ENCODE measurements at places on chromosomes 12 and 14.

- no peak for DNase-seq
These were observed 90.8 kb downstream of the RPS6KA5 start for GRCh38 chr14:90969531-90970166.

DNA sequence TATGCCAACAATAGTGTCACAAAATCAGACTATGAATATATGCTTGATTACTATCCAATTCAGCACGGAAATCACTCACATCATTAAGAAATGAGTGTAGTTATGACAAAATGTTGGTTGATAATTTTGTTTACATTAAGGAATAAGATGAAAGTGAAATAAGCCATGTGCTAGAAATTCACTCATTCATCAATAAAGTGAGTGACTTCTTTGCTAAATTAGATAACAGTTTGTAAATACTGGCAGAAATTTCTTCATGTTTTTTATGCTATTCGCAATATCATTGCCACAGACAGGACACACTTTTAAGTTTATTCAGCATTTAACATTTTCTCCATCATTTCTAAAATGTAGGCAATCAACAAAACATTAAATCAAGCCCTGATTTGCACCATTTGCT is 147.5 kb upstream of the FSCB start:
- no peak for DNase-seq

DNA sequence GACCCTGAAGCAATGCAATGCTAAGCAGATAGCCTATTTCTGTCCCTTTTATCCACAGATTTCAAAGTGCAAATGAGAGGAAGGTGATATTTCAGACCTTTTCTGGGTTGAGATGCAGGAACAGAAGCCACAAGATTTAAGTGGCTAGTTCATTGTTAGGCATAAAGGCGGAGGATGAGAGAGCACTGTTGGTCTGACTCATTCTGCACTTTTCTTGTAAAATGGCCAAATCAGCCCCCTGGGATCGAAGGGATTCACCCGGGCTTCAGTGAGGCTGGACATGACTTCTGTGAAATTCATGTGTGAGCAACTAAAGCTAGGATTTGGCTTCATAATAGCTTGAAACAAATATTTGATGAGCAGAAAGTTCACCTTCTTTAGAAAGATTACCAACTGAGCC is 101.9 kb upstream of the OVCH1 start:
- DNase-seq: no peak

GRCh38 chr12:104471336-104471735 is 14.6 kb downstream of the CHST11 start:
- DNase-seq: no peak

DNA sequence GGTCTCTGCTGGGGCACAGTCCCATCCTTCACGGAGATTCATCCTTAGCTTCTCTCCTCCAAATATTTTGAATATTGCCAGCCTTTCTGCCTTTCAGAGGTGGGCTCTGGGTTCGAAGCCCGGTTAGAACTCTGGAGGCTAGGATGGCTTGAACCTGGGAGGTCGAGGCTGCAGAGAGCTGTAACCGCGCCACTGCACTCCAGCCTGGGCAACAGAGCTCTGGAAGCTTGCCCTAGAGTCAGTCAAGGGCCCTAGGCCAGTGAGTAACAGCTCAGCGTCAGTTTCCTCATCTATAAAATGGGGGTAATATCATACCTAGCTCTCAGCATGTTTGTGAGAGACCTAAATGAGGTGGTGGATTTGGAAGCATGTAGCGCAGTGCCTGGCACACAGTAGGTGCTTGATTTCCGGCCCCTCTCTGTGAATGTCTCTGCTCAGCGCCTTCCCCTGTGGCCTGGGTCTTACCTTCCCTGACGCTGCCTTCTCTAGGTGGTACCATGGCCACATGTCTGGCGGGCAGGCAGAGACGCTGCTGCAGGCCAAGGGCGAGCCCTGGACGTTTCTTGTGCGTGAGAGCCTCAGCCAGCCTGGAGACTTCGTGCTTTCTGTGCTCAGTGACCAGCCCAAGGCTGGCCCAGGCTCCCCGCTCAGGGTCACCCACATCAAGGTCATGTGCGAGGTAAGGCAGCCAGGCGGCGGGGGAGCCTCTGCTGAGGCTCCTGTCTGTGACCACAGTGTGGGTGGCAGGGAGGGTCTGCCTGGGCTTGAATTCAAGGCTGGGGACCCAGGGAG is 3.4 kb downstream of the PTPN6 start:
- no peak for DNase-seq

- no peak for DNase-seq
These were observed 2.7 kb upstream of the TRHDE start for GRCh38 chr12:72269491-72269890.

DNA sequence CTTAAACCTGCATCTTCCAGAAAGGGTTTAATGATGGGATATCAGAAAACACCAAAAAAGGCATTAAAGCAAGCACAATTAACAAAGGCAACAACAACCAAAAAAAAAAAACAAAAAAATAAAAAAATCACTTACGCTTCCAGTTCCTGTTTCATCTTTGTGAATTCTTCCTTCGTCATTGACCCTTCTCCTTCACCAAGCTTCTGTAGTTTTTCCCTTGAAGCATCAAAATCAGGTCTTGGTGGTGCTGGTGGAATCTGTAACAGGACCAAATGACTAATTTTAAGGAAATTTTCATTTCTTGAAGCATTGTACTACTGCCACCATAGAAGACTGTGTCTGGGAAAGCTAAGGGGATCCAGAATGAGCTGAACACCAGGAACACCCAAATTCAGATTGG is 24.5 kb downstream of the SNX6 start:
- no peak for DNase-seq

DNA sequence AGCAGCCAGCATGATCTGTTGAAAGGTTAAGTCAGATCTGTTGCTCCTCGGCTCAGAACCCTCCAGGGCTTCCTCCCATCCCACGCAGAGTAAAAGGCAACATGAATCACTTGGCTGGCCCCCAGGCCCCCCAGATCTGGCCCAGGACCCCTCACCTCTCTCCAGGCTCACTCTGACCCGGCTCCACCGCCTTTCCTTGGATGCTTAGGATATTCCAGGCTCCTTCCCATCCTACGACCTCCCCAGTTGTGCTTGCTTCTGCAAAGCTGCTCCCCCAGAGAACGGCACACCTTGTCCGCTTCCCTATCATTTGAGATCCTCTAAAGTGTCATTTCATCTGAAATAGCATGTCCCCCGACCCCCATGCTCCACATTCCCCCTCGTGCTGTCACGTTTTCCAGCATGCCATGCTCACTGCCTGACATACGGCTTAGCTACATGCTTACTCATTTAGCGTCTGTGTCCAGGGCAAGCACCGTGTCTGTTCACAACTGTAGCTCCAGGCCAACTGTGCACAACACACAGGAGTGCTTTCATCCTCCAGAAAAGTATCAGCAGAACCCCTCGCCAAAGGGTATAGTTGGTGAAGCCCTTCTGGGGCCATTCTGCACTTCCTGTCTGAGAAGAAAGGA is 33.6 kb upstream of the BDKRB2 start:
- no peak for DNase-seq

GRCh38 chr12:10151621-10152020 is 20.3 kb downstream of the OLR1 start:
- DNase-seq: no peak

GRCh38 chr14:70885343-70886022 is 21.8 kb upstream of the PCNX1 start:
- no peak for DNase-seq

DNA sequence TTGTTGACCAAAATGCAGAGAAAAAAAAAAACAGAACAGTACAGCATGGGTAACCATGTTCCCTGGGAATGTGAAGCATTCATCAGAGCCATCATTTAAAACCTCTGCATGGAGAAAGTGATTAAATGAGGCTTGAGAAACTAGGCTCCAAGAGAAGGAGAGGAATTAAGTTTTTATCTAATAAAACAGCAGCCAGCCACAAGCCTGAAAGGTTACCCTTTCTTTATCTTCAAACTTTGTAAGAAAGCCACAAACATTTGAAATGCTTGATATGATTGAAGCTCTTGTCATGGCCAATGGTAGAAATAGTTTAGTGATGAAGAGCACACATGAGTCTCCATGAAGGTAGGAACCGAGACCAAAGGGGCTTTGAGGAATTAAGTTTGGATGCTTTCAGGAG is 144.9 kb upstream of the SYT1 start:
- DNase-seq: no peak

- DNase-seq: no peak
These were observed 140.9 kb downstream of the NTS start for GRCh38 chr12:86015026-86015425.

- no peak for DNase-seq
These were observed 44.3 kb downstream of the NCOR2 start for GRCh38 chr12:124523071-124523470.

DNA sequence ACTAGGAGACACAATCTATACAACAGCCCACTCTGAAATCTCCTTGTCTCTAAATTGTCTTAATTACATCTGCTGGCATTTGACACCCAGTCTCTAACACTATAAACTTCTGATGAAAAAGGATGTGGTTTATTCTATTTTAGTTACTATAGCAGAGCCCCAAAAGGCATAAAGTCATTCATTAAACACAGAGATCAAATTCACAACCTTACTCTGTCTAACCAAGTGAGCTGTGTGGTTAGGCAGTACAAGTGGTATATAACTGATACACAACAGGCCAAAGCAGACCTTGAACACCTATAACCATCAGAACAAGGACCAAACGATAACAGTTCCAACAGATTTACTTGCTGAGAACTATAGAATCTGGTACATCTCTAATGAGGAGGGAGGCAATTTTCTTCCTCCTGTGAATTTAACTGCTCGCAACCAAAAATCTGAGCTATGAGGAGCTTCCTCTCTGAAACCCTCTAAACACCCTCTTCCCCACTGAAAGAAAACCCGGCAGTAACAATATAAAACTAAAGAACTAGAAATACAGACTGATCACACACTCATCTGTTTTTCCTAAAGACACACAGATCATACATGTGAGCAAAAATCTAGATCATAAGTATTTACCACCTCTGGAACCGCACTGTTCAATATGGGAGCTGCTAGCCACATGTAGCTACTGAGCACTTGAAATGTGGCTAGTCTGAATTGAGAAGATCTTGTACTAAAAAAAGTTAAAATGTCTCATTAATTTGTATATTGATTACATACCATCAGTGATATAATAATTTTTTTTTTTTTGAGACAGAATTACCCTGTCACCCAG is 17.7 kb downstream of the SPPL3 start:
- DNase-seq: no peak

DNA sequence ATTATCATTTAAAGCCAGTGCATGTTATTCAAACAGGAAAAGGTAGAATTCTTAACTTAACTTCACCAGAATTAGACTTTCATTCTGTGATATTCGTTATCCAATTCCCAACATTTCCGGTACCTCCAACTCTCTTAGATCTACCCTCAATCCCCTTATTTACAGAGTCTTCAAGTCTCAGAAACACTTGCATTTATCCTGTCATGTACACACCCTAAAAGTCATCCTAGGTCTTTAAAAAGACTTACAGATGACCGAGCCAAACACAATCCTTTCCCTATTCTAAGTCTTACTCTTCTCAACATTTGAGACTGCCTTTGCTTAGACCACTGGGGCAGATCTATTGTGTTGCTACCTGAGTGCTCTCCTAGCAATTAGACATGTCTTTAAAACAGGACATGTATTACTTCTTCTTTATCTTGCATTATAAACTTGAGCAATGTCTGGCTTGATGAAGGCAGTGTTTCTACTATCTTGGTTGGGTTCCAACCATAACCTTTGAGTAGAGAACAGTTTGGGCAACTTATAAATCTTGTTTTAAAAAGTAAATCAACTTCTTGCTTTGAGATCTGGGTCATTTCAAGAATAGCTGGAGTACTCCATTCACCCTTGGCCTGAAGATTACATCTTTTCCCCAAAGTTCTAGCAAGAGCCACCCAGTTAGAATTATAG is 140.6 kb upstream of the PLEKHG7 start:
- DNase-seq: no peak

GRCh38 chr12:58424735-58425392 is 483.5 kb downstream of the ATP23 start:
- DNase-seq: no peak

DNA sequence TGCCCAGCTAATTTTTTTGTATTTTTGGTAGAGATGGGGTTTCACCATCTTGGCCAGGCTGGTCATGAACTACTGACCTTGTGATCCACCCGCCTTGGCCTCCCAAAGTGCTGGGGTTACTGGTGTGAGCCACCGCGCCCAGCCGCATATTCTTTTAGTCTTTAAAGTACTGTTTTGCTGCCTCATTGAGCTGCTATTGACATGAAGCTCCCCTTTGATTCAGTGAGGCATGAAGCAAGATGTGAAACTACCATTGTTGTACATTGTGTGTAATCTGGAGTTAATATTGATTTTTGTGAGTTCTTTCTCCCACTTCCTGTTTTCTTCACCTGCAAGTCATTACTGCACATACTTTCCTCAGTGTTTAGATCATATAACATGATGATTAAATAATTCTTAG is 80.8 kb downstream of the MNAT1 start:
- no peak for DNase-seq

DNA sequence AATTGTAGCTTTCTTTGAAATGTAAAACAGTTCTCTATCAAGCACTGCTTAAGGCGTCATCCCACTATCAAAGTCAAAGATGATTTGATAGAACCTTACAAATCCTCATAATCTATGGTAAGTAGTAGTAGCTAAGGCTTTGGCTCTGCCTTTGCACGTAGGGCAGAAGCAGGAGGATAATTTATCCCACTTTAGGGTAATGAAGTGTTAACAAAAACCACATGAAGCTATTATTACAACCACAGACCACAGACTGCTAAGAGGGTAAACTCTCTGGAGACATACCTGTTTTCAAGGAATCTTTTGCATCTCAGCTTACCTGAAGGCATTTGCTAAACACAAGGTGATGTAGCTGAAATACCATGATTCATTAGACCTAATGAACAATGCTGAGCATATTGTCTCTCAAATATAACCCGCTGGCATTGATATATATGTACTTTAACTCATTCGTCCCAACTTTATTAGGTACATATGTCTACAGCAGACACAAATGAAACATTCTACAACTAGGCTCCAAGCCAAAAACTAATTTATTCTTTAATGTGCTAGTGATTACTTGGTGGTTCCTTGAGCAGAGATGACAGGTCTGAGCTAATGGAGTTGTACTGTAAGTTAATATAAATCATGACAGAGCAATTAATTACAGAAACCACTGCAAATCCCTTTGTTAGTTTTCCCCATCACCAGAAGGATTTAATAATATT is 368.8 kb downstream of the ETNK1 start:
- DNase-seq: no peak

DNA sequence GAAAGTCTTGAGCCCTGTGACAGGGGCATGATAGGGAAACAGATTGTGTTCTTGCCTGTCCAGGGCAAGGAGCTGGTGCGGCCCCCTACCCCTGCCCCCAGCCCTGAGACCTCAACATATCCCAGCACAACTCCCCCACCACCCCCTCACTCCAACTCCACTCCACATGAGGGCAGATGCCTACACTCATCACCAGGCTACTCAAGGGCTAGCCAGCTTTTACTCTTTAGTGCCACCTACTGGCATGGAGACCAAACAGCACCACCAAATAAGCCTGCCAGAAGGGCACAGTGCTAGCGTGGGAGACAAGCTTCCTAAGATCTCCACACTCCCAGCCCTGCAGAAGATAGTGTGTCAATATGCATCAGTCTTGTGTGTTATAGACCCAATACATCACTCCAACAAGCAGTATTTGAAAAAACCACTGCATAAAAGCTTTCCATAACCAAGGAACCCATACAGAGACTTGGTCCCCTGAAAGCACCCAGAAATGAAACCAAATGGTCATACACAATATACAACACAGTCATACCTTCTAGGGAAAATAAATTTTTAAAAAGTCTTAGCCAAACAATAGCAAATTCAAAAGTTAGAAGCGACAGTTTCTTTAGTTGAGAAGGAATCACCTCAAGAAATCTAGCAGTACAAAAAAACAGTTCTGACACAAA is 154.4 kb downstream of the KCNK10 start:
- DNase-seq: peak; percentile 37
